Activated naive CD4-positive, alpha-beta T cell treated with anti-CD3 and anti-CD28 coated beads for 36 hours (primary cell): ENCODE measurements at places on chromosomes 7 and 10.

DNA sequence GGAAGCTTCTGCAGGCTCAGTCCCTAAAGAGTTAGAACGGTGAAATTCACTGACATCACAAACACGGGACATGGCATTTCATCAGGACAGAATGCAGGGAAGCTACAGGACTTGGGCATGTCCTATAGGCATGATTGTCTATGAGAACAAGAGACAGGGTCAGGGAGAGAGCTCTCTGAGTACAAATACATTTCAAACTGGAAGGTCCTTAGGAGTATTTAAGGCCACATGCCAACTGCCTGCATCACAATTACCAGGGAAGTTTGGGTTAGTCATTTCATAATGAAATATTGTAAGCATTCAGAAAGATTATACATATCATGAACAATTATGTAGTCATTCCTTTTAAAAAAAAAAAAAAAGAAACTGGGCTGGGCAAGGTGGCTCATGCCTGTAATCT, 71.3 kb downstream of the CREB3L2 start:
- no peak for DNase-seq

GRCh38 chr7:154178895-154179294, 126.7 kb downstream of the DPP6 start:
- no peak for DNase-seq

DNA sequence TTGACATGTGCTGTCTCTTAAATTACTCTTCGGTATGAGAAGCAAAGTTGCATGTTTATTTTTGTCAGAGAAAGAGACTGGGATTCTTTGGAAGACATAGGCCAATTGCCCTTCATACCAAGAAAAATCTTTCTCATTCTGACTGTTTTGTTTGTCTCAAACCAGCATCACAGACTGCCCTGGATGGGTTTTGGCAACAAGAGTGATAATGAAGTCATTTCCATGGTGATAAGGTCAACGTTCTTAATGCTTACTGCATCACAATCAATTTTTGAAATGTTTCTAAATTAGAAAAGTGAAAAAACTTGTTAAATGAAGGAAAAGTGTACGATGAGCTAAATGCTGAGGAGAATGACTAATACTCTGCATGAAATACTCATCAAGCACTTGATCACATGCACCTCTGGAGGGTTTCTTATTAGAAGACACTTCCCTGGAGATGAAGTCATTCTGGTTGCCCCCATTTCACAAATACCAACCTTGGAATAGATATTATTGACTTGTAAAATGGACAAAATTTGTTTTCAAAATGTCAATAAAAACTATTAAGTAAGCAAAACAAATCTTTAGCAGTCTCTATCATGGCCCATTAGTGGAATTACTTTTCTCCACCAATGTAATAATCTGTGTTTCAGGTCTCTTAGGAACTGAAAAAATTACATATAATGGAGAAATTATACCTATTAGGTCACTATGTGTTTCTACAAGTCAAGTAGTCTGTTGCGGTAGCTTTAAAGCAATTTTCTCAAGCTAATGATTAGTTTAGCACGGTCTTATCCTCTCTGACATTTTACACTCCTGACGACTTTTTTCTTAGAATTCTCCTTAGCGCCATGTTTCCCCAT, 19.9 kb upstream of the SEC61G start:
- no peak for DNase-seq

DNA sequence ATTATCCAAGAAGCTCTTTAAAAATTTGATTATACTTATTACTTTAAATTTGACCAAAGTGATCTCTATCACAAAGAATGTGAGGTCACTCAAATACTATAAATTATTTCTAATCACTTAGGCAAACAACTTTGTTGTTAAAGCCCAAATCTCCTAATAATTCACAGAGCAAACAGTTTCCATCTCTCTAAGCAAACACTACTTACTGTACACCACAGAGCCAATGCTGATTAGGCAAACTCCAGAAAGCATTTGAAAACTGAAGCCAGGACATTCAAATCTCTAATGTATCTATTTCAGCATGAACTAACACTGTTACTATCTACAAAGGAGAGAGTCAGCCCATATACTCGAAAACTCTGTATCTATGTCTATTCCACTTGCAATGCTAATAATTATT, 107.1 kb downstream of the RNF32 start:
- DNase-seq = no peak

DNA sequence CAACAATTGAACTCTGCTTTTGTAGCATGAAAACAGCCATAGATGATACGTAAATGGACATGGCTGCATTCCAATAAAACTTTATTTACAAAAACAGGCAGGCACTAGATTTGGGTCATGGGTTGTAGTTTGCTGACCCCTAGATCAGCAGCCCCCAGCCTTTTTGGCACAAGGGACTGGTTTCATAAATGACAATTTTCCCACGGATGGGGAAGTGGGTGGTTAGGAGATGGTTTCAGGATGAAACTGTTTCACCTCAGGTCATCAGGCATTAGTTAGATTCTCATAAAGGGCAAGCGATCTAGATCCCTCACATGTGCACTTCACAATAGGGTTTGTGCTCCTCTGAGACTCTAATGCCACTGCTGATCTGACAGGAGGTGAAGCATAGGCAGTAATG, 16.5 kb upstream of the ANK3 start:
- DNase-seq = no peak

DNA sequence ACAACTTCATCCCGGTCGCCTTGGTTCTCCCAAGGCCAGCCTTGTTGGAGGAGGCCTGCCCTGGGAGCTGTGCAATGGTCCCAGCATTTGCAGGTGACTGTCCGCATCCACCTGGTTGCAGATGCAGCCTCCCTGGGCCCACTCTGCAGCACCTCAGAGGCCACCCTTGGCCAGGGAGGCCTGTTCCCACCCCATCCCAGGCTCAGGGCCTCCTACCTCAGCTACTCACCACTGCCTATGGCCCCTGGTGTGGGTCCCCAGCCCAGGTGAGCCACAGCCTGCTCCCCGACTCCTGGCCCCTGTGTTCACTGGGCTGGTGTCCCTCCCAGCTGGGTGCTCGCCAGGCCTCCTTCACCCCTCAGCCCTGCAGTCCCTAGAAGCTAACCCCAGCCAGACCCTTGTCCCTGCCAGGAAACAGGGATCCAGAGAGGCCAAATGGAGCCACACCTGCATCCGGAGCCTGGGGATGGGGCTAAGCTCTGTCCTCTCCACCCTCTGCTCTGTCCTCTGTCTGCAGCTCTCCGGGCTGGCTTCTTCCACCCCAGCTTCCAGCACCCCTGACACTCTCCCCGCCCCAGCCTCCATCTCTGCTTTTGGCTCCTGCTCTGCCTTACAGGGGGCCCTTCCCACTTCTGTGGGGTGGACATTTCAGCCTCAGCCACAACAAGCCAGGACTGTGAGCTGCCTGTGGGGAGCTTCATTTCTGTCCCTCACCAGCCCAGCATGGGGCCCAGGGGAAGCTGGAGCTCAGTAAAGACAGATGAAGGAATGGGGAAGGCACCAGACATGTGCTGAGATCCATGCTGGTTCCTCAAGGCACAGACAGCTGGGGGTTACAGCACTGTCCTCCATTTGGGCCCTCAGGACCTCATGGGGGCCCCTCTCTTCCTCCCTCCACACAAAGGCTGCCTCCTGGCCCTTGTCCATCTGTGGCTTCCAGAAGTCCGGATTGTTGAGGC, 35.6 kb upstream of the ANTXRL start:
- DNase-seq = no peak

GRCh38 chr7:146417176-146417575, 300.6 kb downstream of the CNTNAP2 start:
- DNase-seq = no peak

GRCh38 chr7:98420966-98421612, 20.2 kb upstream of the BAIAP2L1 start:
- DNase-seq = peak; percentile 74

- DNase-seq = no peak
Observed at GRCh38 chr7:20442951-20443350, 112.3 kb downstream of the ITGB8 start.

DNA sequence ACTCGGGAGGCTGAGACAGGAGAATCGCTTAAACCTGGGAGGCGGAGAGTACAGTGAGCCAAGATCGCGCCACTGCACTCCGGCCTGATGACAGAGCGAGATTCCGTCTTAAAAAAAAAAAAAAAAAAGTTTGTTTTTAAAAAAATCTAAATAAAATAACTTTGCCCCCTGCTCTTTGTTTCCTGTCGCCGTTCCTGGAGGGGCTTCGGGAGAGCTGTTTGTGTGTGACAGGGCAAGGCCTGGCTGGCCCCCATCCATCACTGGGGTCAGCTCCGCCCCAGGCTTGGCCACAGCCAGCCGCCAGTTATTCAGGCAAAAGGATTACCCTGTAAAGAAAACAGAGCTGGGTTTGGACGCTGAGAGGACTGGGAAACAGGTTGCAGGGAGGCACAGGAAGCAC, 16.4 kb downstream of the LEP start:
- DNase-seq = no peak

GRCh38 chr10:54063514-54063913, 737.5 kb downstream of the PCDH15 start:
- no peak for DNase-seq

- DNase-seq = no peak
Observed at GRCh38 chr10:22250897-22251660, 33.3 kb upstream of the EBLN1 start.

GRCh38 chr7:22219739-22220493, 137.0 kb downstream of the RAPGEF5 start:
- no peak for DNase-seq

DNA sequence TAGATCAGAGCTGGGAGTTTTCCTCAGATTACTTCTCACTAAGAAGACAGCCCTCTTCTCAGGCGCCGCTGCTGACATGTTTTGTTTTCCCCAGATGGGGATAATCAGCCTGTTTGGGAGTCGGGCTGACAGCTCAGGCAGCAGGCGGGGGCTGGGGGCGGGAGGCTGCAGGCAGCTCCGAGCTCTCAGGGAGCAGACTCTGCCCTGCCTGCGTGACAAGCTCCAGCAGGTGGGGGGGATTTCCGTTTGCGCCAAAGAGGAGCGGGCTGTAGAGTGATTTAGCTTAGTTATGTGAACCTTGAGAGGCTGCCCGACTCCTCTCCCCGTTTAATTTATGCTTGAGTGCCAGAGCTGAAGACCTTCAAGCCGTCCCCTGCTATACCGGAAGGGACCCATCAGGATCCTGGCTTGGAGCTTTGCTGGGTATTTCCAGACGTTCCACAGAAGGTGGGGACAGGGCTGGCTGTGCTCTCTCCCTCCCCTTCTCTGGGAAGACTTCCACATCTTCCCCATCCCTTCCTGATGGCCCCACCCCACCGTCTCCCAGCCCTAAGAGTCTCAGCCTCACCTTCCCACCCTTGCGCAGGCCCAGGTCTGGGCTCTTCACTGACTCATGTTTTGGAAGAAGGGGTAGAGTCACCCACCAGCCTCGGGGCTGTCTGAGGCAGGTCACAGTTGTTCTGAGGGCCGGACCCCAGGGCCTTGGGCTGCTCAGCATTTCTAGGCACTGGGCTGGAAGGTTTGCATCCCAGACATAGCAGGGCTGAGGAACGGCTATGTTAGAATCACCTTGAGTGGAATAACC, 24.7 kb upstream of the ADCYAP1R1 start:
- DNase-seq = peak; percentile 18

DNA sequence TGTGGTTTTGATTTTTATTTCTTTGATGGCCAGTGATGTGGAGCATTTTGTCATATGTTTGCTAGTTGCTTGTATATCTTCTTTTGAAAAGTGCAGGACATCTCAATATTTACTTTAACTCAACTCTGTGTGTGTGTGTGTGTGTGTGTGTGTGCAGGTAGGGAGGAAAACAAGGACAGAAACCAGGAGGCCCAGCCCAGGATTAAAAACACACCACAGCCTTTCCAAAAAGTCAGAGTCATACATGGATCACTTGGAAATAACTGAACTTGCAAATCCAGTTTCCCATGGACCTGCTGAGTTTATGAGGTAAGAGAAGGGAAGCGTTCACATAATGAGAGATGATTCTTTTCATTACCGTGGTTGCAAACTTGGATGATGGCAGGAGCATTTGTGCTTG, 189.9 kb upstream of the LYZL1 start:
- no peak for DNase-seq

- peak; percentile 83 for DNase-seq
Observed at GRCh38 chr7:132318352-132319318, 257.6 kb downstream of the PLXNA4 start.
